CD8-positive, alpha-beta memory T cell (primary cell): ENCODE measurements at places on chromosomes 2 and 18.

DNA sequence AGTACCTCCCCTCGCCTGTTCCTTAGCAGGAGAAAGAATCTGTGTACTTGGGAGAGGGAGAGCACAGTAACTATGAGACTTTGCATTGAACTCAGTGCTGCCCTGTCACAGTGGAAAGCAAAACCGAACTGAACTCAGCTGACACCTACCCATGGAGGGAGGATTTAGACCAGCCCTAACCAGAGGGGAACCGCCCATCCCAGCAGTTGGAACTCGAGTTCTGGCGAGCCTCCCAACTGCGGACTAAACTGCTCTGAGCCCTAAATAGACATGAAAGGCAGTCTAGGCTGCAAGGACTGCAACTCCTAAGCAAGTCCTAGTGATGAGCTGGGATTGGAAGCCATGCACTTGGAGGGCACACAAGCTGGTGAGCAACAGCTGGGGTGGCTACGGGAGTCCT, 110.4 kb downstream of the GRB14 start:
- DNase-seq: no peak
- H3K27ac ChIP-seq: no peak overlapping the region
- H3K4me3 ChIP-seq: no peak overlapping the region

DNA sequence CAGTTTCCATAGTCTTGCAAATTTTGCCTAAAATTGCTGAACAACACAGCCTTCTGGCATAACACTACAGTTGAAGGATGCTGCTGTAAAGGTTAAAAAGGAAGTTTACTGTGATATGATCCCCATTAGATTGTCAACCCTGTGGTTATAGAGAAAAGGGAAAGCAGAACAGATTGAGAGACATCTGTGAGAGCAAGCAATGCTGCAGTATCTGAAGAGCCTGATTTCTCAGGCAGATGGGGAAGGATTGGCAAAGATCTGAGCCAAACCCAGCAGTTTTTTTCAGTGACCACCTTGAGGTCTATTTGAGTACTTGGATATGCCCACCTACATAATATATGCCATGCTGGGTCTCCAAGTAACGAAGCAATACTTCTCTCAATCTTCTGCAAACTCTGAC, 8.5 kb upstream of the ST8SIA3 start:
- H3K36me3 ChIP-seq: no peaks in the 10 kb centered on the region
- DNase-seq: no peak
- no peak overlapping the region for H3K27ac ChIP-seq
- H3K27me3 ChIP-seq: no peaks in the 10 kb centered on the region
- no peaks in the 10 kb centered on the region for H3K4me1 ChIP-seq

- no peak overlapping the region for H3K27ac ChIP-seq
- no peaks in the 10 kb centered on the region for H3K27me3 ChIP-seq
- no peaks in the 10 kb centered on the region for H3K36me3 ChIP-seq
- no peaks in the 10 kb centered on the region for H3K4me1 ChIP-seq
- no peak for DNase-seq
Measured at GRCh38 chr2:145360129-145360790, 840.3 kb upstream of the ZEB2 start.

DNA sequence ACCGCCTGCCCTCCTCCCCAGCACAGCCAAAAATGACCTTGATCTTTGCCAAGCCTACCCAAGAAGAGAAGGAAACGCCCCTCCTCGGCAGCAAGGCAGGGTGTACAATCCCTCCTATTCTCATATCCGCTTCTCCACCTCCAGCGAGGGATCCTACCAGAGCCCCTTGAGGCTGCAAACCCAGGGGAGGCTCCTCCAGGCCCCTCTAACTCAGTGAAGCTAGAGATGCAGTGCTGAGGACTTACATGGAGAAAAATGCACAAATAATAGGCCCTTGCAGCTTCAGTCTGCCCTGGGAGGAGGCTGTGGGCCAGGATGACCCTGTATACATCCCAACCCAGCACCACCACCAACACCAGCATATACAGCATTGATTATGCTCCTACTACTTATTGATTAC, 46.9 kb upstream of the POMC start:
- H3K4me1 ChIP-seq: peaks cover 1% of the 10 kb centered on the region
- H3K36me3 ChIP-seq: no peaks in the 10 kb centered on the region
- H3K4me3 ChIP-seq: no peak overlapping the region
- no peak overlapping the region for H3K27ac ChIP-seq
- DNase-seq: no peak

- H3K27me3 ChIP-seq: no peaks in the 10 kb centered on the region
- peaks cover 27% of the 10 kb centered on the region for H3K36me3 ChIP-seq
- peaks cover 32% of the 10 kb centered on the region for H3K4me1 ChIP-seq
- H3K27ac ChIP-seq: peak overlapping the region; percentile 99
- peak overlapping the region; percentile 72 for H3K4me3 ChIP-seq
Measured at GRCh38 chr2:219278655-219279150, 463 bp upstream of the DNAJB2 start.

- peaks cover 22% of the 10 kb centered on the region for H3K4me1 ChIP-seq
- no peaks in the 10 kb centered on the region for H3K27me3 ChIP-seq
- H3K27ac ChIP-seq: no peak overlapping the region
- H3K36me3 ChIP-seq: no peaks in the 10 kb centered on the region
- H3K4me3 ChIP-seq: no peak overlapping the region
Measured at GRCh38 chr18:62200121-62200914, 13.3 kb downstream of the RELCH start.

GRCh38 chr2:44931198-44931780, 10.2 kb upstream of the SIX3 start:
- no peak for DNase-seq
- H3K4me1 ChIP-seq: no peaks in the 10 kb centered on the region
- peaks cover 21% of the 10 kb centered on the region for H3K27me3 ChIP-seq
- no peak overlapping the region for H3K27ac ChIP-seq

DNA sequence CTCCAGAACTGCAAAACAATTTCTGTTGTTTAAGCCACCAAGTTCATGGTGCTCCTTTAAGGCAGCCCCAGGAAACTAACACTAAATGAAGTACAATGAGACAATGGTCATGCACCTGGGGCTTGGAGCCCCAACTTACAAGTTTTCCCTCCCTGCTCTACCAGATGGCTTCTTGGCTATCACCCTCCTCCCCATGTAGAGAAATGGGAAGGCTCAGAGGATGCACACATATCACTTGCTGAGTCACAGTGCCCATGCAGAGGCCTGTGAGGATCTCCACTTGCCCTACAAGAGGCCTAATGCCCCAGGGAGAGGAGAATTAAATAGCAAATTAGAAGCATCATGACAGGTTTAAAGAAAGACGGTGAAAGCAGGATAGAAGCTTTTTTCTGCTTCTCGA, 270.9 kb downstream of the TTC32 start:
- no peak for DNase-seq
- H3K27ac ChIP-seq: no peak overlapping the region

DNA sequence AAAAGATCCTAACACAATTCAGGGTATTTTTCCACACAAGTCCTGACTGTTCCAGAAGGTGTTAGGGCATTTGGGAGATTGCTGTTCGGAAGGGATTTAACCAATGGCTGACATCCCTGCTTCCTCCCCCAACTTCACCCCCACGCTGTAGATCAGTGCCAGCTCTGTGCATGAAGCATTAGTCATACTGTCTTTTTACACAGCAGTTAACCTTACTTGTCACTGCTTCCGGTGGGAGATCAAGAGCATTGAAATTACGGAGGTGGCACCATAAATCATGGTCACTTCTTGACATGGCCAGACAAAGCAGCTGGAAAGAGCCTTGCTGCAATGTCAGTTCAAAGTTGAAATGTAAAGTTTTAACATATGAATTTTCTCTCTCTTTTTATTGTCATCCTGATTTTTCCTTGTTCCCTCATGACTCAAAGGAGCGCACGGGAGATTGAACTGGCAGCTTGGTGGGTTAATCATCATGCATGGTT, 70.2 kb downstream of the HRH4 start:
- DNase-seq: no peak
- no peaks in the 10 kb centered on the region for H3K36me3 ChIP-seq
- no peaks in the 10 kb centered on the region for H3K27me3 ChIP-seq

GRCh38 chr2:120979921-120980320, 244.3 kb downstream of the GLI2 start:
- no peaks in the 10 kb centered on the region for H3K36me3 ChIP-seq
- H3K27me3 ChIP-seq: no peaks in the 10 kb centered on the region
- H3K4me3 ChIP-seq: no peak overlapping the region
- H3K27ac ChIP-seq: no peak overlapping the region

DNA sequence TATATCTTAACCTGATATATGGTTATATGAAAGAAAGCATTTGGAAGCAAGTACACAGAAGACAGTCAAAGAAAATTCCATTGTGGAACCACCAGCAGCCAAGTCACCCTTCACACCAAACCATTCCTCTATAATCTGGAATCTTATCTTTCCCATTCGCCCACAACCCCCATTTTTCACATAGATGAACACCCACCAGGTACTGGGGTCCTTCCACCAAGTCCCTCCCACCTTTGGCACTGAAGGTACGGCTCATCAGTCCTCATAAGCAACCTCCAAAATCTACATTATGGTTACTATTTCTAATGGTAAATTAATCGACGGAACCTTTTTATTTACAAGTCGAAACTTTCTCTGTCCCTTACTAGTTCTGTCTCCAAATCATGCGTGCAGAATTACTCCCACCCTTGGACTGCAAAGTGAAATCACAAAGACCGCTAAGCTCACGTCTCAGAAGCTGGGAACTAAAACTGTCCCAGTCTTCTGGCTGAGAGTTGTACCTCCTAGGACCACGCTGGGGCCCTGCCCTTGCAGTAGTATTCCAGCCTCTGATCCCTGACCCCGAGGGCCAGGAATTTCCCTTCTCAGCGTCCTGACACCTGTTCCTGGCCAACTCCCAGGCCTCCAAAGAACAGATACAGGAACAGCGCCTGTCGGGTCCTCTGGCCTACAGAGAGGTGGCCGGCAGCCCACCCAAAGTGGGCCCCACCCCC, 702 bp downstream of the OLA1 start:
- no peak for DNase-seq
- peak overlapping the region; percentile 83 for H3K4me3 ChIP-seq
- H3K36me3 ChIP-seq: no peaks in the 10 kb centered on the region
- peaks cover 16% of the 10 kb centered on the region for H3K4me1 ChIP-seq

DNA sequence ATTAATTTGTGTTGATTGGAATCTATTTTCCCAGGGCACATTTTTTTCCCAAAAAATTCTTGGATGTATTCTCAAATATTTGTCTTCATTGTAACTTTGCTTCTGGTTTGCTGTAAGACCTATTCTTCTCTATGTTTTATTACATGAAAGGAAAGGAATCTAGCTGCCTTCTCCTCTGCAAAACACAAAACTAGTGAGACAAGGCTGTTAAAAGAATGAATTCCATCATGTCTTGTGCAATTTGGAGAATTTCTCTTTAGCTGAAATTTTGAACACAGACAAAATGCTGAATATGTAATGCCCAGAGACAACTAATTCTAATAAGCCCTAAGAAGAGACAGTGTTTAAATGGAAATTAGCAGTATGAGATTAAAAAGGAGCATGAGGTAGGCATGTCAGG, 275.9 kb downstream of the CDH20 start:
- no peak overlapping the region for H3K4me3 ChIP-seq
- no peak for DNase-seq
- H3K27ac ChIP-seq: no peak overlapping the region
- no peaks in the 10 kb centered on the region for H3K27me3 ChIP-seq

- DNase-seq: no peak
- no peaks in the 10 kb centered on the region for H3K36me3 ChIP-seq
- H3K4me1 ChIP-seq: no peaks in the 10 kb centered on the region
- no peaks in the 10 kb centered on the region for H3K27me3 ChIP-seq
- no peak overlapping the region for H3K27ac ChIP-seq
Measured at GRCh38 chr18:13401404-13401803, 182.8 kb downstream of the LDLRAD4 start.

GRCh38 chr2:194062401-194062800, 1594.6 kb upstream of the SLC39A10 start:
- H3K36me3 ChIP-seq: no peaks in the 10 kb centered on the region
- no peaks in the 10 kb centered on the region for H3K27me3 ChIP-seq
- H3K4me1 ChIP-seq: no peaks in the 10 kb centered on the region

DNA sequence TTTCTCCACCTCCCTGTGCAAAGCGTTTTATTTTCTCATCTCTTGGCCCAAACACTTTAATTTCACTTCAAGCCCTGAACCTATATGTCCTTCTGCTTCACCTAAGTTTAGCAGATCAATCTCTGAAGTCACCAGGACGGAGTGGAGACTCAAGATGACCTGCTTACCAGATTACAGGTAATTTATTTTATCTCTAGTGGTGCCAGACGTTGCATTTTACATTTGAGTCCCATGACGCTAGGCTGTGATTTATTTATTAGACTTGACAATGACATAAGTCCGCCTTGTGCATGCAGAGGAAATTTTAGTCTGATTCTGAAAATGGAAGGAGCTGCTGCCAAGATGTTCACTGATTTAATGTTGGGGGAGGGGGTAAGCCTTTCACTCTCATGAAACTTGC, 73.9 kb downstream of the MRO start:
- no peak for DNase-seq
- no peak overlapping the region for H3K4me3 ChIP-seq
- H3K27ac ChIP-seq: no peak overlapping the region
- H3K4me1 ChIP-seq: no peaks in the 10 kb centered on the region
- H3K36me3 ChIP-seq: no peaks in the 10 kb centered on the region
